GM12891 (cell line): ENCODE measurements at places on chromosomes 13 and 19.

DNA sequence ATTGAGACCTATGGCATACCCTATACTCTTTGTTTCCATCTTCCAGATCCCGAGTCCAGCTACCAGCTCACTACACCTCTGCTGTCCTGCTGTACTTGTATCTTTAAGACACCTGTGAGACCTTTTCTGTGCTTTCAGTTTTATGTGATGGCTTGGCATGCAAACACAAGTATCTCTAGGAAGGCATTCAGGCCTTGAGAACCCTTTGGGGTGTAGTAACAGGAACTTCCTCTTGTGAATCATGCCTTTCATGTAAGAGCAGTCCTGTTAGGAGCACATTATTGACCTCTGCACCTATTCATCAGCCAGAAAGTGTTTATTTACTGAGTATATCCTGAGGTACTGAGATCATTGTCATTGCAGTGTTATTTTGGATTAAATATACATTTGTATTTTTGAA lies 87.0 kb upstream of the HTR2A start:
- DNase-seq: peak; percentile 16

DNA sequence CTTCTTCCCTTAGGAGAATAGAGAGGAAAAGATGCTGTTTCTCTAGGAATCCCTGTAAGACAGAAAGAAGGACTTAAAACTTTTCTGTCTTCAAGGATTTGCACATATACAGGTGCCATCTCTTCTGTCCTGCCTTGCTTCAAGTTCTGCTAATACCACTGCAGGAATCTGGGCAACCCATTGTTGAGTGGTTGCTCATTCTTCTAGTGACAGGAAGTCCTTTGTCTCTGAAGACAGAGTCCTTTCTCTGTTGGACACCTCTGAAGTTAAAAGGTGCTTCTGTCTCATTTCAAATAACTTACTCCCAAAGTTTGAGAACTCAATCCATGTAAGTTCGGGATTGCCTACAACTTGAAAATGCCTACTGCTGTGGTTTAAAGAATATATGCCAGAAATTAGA lies 114.4 kb upstream of the TMTC4 start:
- DNase-seq: no peak

DNA sequence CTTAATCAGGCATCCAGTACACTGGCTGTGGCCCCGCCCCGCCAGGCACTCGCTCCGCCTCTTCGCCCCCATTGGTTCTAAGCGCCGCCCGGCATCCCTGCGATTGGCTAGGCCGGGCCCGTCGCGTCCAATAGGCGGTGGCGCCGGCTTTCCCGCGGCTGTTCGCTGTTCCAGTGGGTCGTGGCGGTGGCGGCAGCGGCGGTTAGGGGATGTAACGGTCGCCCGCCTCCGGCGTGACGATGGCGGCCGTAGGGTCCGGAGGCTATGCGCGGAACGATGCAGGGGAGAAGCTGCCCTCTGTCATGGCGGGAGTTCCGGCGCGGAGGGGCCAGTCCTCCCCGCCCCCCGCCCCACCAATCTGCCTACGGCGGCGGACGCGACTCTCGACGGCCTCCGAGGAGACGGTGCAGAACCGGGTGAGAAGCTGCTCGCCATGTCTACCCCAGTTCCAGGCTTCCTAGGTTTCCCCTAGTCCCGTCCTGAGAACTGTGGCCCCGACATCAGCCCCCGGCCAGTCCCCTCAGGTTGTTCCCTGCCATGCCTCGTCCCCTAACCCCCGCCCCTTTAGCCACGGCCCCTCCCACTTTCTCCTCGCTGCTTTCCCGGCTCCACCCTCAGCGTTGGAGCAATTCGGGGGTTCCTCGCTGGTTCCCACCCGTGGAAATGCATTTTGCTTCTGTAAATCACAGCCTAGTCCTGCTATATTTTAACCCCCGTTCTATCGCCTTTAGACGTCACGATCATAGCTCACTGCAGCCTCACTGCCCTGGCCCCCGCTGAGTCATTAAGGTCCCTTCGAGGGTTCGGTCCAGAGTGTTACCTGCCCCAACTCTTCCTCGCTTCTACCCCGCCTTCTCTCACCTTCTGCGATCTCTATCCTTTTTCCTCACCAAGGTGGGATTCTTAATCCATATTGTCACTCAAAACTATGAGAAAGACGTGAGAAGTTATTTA lies at the start of gene WDR62:
WDR62 (plus strand) TSS at position 165 of the 954 bp plus-strand sequence; CDS start at position 240, 75 bp downstream.
- DNase-seq: peak; percentile 97

- DNase-seq: no peak
Observed at GRCh38 chr19:38596057-38596981, 21.4 kb downstream of the MAP4K1 start.

- no peak for DNase-seq
Observed at GRCh38 chr19:1084024-1084868, 10.9 kb downstream of the POLR2E start.

DNA sequence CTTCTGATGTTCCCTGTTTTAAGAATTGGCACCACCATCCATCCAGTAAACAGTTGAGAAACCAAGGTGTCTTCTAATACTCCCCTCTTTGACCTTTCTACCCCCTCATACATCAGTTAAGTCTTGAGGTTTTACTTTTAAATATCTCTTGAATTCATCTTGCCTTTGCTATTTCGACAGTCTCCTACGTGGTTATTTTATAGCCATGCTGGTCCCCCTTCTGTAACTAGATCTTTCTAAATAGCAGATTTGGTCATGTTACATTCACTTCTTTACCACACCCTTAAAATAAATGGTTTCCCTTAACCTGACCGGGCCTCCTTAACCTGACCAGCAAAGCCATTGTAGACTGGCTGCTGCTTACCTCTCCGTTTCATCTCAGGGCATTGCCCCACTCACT lies 5.4 kb downstream of the GPR180 start:
- no peak for DNase-seq

DNA sequence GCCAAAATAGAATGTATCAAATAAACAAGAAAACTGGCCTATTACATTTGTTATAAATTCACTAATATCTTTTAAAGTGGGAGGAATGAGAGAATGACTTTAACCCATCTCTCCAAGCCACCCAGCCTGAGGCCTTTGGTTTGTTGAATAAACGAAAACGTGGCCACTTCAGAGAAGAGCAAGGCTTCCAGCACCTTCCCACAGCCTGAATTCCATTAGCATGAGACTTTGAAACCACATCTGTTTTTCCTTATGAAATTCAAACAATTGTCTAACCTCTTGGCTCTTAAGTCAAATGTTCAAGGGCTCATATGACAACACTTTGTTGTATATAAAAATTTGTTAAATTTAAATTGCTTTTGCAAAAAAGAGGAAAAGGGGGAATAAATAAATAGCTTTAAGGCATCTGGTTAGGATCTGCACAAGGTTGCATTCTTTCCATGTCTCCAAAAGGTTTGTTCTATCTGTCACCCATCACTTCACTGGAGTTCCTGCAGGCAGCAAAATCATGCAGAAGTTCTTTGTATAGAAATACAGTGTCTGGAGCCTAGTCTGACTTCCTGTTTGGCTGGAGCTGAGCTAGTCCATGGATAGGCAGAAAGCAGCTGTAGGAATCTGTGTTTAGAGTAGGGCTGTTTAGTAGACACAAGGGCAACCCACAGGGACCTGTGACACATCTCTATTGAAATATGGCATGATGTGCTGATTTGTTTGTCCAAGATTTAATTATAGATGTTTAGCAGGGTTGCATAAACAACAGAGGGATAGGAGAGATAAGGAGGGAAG lies 502.3 kb downstream of the KCTD12 start:
- no peak for DNase-seq
